ENCODE measurements at places on chromosomes 12 and 14. TPM values are rescaled to one million over a fixed set of nuclear protein-coding genes. Genes with fewer than 3 reads are reported as not detected.

FAM186B gene
- not detected for total RNA-seq

ZFHX2 gene
- 0.05 TPM for total RNA-seq

ERG28 gene
- 37.5 TPM for total RNA-seq

SDS gene
- total RNA-seq = 0.10 TPM

OASL gene
- 110 TPM for total RNA-seq

DNA sequence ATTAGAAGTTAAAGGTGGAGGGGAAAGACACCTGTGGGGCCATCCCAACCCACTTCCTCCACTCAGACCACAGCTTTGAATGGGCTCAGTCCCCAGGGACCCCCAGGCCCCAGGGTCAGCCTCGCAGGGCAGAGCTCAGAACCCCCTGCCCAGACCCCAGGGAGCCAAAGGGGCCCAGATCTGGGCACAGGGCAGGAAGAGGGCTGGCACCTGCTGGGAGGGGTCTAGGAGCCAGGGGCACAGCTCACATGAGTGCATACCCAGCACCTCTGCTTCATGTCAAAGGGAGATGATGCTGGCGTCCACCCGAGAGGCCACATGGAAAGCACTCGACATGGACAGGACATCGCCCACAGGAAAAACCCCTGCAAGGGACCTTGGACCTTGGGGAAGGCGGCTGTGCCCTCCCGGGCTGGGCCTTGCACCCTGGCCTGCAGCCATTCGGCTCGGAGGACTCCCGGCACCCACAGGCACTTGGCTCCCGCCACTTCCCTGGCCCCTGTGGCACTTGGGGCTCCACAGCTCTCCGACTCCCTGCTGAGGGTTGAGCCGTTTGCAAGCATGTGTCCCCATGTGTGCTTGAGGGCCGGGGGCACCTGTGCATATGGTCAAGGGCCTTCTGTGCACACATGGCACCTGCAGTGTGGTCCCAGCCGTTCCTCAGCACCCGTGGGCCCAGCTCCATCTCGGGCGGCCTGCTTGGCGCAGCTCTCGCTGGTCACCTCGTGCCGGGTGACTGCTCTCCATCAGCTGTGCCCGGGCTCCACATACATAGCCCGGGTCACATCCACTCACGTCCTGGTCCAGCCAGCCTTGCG is 7.8 kb upstream of the AMN start:
- no peak for DNase-seq

GRCh38 chr14:68822926-68823325 is 30.1 kb upstream of the ZFP36L1 start:
- DNase-seq = no peak

DNA sequence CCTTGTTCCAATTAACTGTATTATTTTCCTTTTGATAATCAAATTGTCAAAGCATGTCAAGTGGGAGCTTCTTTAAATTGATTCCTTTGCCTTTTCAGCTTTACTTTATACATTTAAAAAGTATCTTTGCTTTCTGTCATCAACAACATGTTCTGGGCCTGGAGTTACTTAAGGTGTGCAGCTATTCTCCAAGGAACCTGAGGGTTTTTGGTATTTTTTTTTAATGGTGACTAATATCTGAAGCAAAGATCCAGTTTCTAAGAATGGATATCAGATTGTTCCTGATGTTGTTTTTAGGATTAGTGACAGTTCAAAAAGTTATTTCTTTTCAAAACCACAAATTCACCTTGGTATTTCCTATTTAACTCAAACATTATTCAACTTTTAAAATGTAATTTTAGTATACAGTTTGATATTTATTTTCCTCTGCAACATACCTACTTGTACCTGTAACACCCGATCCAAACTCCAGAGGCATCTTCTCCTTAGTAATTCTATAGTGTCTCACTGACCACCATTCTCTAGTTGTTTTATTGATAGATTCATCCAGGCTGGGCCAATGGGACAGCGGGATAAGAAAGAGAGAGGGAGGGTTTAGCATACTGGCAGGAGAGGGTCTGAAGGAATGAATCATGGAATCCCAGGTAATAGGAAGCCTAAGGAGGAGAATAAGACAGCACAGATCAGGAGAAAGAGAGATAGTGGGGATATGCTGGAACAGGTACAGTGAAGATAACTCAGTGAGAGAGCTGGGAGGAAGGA is 3.1 kb downstream of the CBLN3 start:
- no peak for DNase-seq

DNA sequence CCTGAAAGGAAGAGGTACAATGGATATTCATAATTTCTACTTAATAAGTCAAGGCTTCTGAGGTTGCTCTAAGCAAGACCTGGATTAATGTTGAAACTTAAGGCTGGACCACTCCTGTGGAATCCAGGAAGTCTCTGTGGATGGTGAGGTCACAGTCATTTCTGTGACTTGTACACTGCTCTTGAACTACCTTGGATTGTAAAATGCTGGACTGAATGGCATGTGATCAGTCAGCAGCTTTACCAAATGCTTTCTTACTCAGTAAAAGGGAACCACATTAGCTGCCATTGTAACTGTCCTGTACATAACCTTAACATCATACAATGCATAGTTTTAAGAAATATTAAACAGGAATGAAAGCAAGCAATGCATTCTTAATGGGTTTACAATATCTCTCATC is 182.9 kb downstream of the NOVA1 start:
- no peak for DNase-seq

DNA sequence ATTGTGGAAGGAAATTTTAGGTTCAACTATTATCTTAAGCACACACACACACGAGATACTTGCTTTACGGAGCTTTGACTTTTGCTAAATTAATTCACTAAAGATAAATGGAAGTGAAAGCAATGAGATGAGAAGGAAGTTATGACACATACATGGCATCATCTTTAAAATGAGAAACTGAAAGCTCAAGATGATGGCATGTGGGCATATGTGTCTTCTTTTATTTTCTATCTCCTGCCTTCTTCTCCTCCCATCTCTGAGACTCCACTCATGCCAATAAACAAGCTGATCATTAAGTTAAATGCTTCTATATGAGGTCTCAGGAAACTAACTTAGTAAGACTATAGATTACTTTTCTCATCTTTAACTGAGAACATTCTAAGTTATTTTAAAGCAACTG is 216.7 kb downstream of the MED13L start:
- DNase-seq = peak; percentile 26

DNA sequence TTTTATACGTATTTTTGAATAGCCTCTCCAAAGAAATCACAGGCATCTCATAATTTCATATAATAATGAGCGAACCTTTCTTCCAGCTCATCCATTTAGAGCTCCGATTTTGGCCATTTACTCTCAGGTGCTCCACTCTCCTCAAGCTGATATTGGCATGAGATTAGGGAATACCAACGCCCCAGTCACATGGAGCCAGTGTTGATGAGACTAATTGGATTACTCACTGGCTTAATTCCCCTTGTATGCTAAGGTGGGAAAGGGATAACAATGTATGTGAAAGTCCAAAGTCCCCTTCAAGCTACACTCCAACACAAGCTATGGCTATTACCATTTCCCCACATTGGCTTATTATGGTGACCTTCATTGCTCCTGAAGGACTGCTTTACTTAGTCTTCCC is 76.6 kb upstream of the NAV3 start:
- DNase-seq = no peak
